ENCODE measurements at places on chromosomes 7 and 10.

DNA sequence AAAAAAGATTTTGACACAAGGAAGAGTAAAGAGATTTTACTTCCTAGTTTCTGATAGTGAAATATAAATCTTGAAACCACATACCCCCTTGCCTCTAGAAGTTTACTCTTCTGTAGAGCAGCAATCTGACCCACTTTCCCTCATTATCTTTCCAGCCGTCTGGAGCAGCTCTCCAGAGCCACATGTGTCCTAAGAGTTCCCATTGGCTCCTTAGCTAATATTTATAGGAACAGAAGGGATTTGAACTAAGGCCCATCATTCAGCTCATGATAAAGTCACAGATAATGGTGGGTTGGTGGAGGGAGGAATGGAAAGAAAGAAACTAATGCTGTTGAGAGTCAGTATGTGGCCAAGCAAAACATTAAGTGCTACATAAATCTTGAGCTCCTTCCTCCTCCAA, 121.8 kb downstream of the INHBA start:
- DNase-seq: no peak

- DNase-seq: no peak
Measured at GRCh38 chr7:19557726-19558465, 150.9 kb downstream of the POLR1F start.

- no peak for DNase-seq
Measured at GRCh38 chr10:132354356-132355094, 22.5 kb downstream of the LRRC27 start.

DNA sequence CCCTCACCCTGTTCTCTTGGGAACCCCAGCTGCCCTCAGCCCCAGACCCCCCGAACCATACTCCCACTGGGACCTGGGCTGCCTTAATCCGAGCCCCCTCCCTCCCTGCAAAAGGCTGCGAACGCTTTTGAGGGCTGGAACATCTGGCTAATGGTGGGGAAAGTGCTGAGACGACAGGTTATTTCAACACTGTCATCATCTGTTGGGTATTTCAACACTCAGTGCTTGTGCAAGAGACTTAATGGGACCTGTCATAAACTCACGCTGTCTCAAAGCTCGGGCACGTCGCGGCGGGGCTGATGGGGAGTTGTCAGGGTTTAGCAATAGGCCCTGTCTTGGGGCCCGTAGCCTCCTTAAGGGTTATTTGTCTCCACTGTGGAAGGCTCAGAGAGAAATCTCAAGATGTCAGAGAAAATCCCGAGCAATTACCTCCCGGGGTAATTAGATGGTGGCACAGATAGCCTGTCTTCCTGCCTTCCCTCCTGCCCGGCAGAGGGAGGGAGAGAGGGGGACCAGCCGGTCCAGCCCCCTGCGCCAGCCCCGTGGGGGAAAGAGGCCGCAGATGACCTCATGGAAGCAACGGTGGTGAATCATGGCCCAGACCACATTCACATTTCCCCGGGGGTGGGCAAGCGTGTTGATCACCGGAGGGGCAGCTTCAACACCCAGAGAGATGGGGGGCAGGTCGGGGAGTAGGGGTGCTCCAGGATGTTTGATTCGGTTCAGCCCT, 88.7 kb upstream of the MYL10 start:
- no peak for DNase-seq

GRCh38 chr7:82018226-82018625, 248.4 kb upstream of the HGF start:
- no peak for DNase-seq

GRCh38 chr10:121664671-121665070, 66.4 kb upstream of the FGFR2 start:
- DNase-seq: no peak

DNA sequence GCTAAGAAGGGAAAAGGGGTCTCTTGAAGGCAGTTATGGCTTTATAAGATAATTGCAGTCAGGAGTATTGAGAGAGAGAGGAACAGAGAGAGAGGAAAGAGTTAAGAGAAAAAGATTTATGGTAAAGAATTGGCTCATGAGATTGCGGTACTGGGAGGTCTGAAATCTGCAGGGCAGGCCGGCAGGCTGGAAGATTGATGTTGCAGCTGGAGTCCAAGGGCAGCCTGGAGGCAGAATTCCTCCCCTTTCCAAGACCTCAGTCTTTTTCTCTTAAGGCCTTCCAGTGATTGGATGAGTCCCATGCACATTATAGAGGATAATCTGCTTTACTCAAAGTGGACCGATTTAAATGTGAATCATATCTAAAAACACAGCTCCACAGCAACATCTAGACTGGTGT, 68.4 kb downstream of the HACD1 start:
- no peak for DNase-seq

- DNase-seq: no peak
Measured at GRCh38 chr10:79559726-79560125, 481 bp downstream of the SFTPA2 start.

DNA sequence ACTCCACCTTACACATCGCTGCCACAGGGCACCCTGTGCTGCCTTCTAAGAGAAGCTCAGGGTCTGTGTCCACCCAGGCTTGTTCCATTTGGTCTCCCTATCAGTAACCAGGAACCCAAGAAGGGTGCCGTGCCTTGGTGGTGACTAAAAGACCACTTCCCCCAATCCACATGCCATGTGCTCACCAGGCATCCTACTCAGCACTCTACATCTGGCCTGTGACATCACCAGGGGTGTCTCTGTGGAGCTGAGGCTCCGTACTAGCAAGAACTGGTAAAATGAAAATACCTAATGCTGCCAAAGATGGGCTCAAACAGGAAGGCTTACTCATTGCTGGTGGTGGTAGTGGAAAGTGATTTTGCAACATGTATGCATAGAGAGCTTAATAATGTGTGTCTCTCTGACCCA, 19.0 kb upstream of the C10orf71 start:
- DNase-seq: no peak

GRCh38 chr10:4083509-4084003, 298.5 kb upstream of the KLF6 start:
- DNase-seq: no peak

- DNase-seq: no peak
Measured at GRCh38 chr7:103541026-103541425, 95.0 kb upstream of the SLC26A5 start.

GRCh38 chr7:23712368-23713284, 2.6 kb downstream of the STK31 start:
- DNase-seq: peak; percentile 47

DNA sequence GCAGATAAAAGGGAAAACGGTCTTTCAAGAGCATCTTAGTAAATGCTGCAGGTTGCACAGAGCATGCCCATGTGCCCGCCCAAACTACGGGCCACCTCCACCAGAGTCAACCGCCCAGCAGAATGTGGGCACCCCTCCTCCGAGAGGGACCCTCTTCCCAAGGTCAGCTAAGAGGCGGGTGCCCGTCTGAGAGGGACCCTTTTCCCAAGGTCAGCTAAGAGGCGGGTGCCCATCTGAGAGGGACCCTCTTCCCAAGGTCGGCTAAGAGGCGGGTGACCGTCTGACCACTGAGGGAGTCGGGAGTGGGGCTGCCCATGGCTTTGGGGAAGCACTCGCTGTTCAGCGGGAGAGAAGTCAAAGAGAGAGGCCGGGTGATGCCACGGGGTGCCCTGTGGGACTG, 113.1 kb downstream of the PTPRN2 start:
- DNase-seq: no peak

DNA sequence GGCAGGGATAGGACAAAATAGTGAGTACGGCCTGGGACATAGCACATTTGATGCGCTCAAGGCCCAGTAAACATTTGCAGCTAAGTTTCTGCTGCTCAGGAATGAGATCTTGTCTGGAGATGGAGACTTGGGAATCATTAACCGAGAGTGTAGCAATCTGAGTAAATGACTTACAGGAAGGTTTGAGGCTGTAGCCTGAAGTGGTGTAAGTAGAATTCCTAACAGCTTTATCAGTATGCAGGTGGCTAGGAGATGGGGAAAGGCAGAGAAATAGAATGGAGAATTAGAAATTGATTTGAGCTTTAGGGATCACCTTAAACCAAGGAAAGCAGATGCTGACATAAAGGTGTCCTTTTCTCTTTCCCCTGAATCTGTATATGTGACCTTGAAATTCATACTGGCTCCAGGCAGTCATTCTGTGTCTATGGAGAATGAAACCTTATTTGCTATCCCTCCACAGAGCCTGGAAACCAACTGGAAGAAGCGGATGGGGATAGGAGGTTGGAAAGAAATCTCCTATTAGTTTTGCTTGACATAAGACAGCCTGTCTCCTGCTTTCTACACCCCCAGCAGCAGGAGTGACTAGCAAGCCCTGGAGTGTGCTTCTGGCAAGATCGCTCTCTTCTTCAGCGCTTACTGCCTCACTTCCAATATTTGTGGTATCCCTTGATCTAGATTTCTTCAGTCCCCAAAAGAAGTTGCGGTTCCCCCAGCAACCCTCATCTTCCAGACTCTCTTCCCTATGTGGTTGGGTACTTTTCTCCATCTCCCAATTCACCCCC, 6.4 kb upstream of the PON2 start:
- DNase-seq: no peak

- peak; percentile 77 for DNase-seq
Measured at GRCh38 chr10:15200626-15201025, 32.1 kb upstream of the NMT2 start.

DNA sequence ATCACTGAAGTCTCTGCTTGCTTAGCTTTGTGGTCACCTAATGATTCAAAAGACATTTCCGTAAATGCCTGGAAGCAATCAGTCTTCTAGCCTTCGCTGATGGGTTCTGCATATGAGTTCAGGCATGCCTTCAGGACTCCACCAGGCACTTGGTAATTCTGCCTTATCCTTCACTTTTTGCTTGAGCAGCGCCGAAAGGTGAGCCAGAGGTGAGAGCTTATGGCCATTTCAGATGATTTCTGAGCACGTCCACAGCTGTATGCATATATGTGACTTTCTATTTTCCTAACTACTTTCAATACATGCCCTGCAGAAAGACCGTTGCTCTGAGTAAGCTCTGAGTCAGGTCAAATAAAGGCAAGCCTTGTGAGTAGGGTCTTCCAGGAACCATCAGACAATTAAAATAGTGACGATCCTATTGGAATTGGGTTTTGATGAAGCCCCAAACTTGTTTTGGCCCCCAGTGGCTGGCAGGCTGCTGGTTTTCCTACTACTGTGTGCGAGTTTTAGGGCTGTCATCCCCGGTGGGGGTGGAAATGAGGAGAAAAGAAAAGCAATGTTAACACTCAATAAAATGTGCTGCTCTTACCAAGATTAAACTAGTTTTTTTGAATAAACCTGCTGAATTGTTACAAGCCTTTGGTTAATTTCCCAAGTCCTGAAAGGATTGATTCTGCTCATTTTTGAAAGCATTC, 154.4 kb upstream of the AKR1E2 start:
- DNase-seq: no peak

- DNase-seq: no peak
Measured at GRCh38 chr7:106779877-106780276, 85.2 kb upstream of the PIK3CG start.

DNA sequence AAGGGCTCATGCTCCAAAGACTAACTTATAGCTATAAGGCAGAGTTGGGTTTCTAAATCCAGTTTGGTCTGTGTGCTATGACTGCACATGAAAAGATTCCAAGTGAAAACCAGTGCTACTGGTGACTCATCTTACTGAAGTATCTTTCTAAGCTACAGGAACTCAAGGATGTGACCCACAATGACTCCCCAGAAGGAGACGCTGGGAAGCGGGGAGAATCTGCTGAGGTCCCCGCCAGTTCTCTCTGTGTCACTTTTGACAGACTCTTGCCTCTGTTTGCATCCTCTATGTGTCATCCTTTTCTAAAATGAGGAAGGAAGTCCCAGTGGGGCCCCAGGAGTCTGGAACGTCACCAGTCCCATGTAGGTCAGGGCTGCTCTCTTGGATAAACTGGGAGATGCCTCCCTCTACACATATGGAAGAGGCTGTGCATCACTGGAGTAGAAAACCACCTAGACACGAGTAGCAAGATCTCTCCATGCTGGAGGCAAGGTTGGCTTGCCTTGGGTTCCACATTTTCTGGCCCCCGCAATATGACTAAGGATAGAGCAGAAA, 28.8 kb upstream of the GPR26 start:
- DNase-seq: no peak

DNA sequence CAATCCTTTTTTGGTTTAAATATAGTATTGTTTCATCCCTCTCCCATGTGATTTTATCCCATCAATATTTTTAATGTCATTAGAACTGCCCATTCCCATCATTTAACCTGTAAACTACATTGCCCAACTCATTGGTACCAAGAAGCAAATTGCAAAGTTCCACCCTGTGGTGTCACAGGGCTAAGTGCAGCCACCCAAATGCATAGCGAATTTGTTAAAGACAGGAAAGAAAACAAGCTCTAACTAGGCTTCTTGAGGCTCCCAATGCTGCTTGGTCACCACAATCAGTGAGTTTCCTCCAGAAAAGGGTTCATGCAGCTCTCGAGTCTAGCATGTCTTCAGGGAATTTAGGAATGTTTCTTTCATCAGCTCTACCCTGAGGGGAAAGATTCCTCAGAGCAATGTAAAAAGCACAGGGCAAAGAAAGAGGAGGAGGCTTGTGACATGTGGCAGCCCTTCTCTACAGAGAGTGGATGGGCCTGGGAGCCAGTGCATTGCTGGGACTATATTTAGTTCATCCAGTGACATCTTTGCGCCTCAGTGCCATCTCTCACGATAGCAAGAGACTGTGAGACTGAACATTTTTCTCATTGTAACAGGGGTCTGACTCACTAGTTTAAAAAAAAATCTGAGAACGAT, 58.1 kb downstream of the CAV1 start:
- DNase-seq: no peak

DNA sequence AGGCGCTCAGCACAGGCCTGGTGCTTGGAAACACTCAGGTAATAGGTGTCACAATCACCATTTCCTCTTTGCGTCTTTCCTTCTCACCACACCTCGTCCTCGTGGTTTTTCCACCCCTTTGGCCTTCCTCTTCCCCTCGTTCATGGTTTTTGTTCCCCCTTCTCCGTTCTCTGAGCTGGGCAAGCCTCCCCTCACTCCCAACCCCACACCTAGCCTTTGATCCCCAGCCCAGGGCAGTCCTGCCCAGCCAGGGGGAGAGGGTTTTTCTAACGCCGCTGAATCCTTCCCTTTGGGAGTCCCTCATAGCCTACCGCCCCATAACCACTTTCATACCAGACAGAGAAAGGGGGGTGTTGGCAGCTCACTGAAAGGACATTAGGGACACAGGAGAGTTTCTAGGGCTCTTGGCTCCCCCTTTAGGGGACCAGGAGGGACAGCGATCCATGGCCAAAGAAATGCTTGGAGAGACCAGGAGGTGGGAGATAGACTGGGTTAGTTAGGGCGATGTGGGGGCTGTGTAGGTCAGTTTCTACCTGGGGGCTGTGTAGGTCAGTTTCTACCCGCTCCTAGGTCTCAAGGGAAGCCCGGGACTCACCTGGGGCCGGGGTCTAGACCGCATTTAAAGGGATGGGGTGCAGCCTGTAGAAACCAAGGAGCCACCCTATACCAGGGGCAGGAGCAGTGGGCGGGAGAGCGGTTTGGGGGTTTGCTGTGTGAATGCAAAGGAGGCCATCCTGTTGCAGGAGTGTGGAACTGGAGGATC, 1.4 kb downstream of the EPHB4 start:
- DNase-seq: no peak

Measured in HS-27A (cell line).